NCI-H69 (cell line): ENCODE measurements at places on chromosomes 3 and 15.

DNA sequence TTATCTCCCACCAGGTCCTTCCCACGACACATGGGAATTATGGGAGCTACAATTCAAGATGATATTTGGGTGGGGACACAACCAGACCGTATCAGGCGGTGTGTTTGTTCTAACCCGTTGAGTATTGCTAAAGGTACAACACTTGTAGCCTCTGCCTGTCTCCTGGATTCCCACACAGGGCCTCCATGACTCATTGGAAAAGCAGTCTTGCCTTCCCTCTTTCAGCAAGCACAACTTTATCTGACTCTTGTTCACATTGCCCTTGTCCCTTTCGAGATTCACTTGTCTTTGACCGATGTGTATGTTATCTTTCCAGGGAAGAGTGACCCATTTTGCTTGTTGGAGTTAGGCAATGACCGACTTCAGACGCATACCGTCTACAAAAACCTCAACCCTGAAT is 152.3 kb downstream of the MCTP2 start:
- DNase-seq = no peak

- peak; percentile 56 for DNase-seq
Observed at GRCh38 chr15:58182460-58183163, 44.4 kb downstream of the AQP9 start.

DNA sequence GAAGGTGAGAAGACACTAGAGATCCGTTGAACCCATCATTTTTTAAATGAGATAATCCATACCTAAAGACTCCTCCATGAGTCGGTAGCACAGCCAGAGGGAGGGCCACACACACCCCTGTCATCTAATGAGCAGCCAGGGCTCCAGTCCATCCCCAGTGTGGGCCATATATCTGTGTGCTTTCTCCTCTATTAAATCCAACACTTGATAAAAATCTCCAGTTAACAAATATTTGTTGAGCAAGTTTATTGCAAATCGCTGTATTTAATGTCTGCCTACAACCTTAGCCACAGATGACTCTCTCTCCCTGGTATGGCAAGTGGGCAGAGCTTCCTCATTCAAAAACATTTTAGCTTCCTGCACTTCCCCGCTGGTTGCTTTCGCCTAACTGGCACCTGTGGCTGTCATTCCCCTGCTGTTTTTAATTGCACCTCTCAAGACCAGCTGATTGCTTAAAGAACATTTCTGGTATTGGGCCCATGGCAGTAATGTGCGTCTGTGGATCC is 82.8 kb downstream of the SMAD3 start:
- DNase-seq = peak; percentile 96

DNA sequence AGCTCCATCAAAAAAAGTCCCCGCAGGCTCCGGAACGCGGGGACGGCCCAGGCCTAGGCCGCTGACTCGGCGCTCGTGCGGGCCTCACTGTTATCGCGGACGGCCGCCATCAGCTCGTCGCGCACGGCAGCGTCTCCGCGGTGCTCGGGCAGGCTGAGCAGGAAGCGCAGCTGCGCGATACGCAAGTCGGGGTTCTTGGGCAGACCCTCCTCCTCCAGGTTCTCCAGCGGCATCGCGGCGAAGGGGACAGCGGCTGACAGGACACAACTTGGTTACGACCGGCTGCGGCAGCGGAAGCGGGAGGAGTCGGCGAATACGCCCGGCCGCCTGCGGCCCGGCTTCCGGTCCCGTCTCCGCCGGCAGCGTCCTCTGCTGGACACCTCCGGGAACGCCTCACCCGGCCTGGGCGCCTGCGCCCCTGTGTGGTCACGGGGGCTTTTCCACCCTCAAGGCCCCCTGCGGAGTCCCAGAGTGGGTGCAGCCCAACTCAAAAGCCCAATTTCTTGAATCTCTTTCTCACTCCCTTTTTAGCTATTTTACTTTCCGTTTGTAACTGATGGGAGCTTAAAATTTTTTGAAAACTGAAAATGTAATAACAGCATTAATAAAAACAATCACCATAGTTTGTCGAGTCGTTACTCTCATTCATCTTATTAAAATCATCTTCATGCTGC is at the start of gene PSMD6:
TSS of gene PSMD6 (minus strand) at position 308 of the 674 bp plus-strand sequence. CDS start at position 233, 75 bp downstream.
- DNase-seq = peak; percentile 86

- DNase-seq = peak; percentile 84
Observed at GRCh38 chr15:69104050-69104750, 56.2 kb upstream of the GLCE start.

GRCh38 chr3:196063971-196064370 is 17.9 kb downstream of the TFRC start:
- no peak for DNase-seq

DNA sequence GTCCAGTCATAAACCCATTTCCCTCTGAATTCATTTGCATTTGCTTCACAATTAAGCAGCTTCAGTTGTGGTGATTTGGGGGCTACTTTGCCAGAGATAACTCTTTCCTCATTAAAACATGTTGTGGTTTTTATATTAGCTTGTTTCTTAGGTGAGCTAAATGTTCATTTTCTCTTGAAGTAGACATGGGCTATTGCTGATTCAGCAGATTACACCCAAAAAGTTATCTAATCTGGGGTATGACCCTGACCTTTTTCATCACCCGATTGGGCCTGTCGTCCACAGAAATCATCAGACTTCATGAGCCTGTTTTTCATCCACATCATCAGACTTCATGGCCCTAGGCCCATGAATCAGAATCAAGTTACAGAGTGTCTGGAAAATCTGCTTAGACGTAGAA is 97.5 kb upstream of the KLHL25 start:
- DNase-seq = no peak

- DNase-seq = no peak
Observed at GRCh38 chr3:151199554-151200438, 3.2 kb downstream of the GPR171 start.

GRCh38 chr15:90029024-90029423 is 27.9 kb downstream of the ZNF710 start:
- DNase-seq = peak; percentile 79

DNA sequence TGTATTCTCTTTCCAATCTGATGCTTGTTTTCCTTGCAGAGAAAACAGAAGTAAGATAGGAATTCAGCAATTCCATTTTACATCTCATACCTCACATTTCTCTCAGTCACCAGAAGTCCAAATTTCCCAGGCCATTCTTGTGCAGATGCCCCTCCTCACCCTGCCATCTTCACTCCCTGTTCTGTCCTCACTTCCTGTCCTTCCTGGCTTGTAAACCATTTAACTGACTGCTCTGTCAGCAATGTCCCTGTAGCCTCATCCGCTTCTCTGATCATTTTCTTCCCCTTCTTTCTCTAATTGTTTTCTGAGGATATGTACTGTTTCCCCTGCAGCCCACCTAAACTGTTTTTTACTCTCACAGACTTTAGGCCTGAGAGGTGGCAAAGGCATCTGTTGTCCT is 40.3 kb downstream of the BLM start:
- no peak for DNase-seq

DNA sequence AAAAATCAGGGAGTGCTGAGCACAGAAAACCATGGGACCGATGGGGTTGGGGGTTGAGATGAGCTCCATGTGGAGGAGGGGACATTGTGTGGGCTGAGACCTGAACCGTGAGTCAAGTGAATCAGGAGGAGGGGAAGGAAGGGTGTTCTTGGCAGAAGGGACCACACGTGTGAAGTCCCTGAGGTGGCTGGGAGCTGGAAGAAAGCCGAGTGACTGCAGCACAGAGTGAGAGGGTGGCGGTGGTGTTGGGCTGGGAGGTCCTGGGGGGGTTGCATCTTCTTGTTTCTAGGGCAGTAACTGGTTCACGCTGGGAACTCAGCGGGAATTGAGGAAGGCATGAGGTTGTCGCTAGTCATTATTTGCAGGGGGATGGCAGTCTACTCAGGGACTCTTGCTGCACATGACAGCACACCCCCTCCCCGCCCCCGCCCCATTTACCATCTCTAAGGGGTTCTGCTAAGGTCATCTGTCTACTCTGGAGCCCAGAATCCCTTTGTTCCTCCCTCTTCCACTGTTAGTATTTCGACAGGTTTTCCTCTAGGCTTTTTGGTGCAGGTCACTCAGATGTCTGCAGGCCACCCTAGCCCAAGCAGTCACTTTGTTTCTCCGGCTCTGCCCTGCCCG is 254.3 kb downstream of the TLE3 start:
- no peak for DNase-seq

- DNase-seq = peak; percentile 90
Observed at GRCh38 chr3:72520690-72521308, 327.4 kb downstream of the SHQ1 start.

GRCh38 chr15:91338766-91339165 is 238.7 kb downstream of the SV2B start:
- peak; percentile 12 for DNase-seq

DNA sequence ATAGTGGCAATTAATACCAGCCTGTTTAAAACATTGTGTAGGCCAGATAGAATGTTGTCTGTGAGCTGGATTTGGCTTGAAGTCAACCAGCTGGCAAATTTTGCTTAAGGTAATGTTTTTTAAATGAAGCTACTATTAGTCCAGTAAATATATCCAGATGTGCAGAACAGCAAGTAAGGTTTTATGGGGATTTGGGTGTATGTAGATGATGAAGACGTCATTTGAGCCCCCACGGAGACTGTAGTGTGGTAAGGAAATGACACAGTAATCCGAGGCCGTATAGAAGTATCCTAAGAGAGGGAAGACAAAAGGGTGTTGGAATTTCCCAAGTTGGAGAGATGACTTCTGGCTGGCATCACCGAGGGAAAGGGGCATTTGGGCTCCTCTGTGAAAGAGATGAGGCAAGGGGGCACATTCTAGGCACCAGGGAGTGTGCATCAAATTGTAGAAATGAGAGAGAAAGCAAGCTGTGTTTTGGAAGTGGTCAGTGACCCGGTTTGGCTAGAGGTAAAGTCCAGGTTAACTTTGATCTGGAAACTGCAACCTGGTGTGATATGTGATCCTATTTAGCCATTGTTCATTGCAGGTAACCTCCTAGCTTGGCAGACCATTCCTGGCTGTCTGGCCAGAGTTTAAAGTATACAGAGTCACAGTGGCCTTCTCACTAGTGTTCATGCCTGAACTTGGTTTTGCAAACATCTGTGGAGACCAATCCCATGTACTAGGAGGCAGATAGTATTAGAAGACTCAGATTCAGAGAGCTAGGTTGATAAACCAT is 104.2 kb downstream of the ITPR1 start:
- DNase-seq = no peak

DNA sequence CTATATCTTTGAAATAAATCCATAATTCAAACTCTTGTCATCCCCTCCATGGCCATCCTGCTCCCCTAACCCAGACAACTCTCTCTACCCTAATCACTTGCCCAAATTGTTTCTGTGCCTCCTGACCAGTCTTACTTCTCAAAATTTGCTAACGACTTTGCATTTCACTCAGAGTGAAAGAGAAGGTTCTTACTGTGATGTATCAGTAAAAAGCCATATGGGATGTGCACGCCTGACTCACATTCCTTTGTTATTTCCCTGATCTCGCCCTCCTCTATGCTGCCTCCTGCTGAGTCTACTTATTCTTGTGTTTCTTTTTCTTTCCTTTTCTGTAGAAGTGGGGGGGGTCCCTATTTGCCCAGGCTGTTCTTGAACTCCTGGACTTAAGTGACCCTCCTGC is 487.2 kb upstream of the FRG2C start:
- peak; percentile 48 for DNase-seq

GRCh38 chr15:31202953-31203352 is 101.4 kb upstream of the TRPM1 start:
- no peak for DNase-seq

- DNase-seq = peak; percentile 32
Observed at GRCh38 chr3:187999821-188000220, 154.1 kb upstream of the LPP start.

GRCh38 chr3:89679686-89680085 is 572.3 kb downstream of the EPHA3 start:
- DNase-seq = no peak

DNA sequence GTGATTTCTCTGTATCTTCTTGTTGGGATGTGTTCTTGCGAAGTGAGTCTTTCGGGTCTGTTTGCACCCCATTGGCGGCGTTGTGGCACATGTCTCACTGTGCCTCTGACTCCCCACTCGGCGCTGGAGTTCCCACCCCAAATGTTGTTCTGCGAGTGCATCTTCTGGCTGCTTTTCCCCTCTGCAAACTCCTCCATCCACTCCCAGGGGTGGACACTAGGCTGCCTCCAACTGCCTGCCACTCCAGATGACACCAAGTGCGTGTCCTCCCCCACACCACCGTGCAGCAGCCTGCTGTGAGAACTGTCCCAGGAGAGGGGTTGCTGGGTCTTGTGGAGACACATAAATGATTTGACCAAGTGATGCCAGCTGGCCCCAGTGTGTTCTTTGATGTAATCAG is 17.6 kb downstream of the EFCC1 start:
- no peak for DNase-seq

- DNase-seq = peak; percentile 46
Observed at GRCh38 chr3:149085828-149086231, 503 bp downstream of the HLTF start.

- DNase-seq = no peak
Observed at GRCh38 chr3:124812291-124813265, 74.6 kb downstream of the ITGB5 start.

DNA sequence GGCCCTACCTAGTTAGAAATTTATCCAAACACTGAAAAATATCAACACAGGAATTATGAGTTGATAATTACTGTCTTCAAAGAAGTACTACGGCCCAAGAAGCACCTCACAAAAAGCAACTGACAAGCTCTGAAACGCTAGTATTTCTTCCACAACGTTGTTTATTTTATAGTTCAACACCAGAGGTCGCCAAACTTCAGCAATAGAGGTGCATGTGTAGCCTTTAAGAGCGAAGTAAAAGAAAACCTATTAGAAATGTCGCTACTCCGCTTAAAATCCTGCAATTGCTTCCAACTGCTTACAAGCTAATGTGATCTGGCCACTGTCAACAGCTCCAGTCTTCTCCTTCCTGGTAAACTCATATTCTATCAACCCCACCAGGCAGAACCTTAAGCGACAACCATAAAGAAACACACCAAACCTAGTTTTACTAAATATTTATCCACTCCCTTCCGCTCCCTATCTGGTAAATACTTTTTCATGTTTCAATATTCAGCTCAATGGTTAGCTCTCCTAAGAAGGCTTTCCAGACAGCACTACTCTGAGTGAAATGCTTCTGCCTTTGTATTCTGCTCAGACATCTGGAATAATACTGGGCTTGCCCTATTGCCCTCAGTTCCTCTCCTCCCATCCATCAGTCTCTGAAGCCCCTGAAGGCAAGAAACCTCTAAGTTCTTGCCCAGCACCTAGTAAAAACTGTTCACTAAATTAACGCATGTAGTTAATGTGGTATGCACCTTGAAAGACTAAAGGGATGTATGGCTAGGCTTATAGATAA is 110.2 kb downstream of the NR1I2 start:
- peak; percentile 55 for DNase-seq

DNA sequence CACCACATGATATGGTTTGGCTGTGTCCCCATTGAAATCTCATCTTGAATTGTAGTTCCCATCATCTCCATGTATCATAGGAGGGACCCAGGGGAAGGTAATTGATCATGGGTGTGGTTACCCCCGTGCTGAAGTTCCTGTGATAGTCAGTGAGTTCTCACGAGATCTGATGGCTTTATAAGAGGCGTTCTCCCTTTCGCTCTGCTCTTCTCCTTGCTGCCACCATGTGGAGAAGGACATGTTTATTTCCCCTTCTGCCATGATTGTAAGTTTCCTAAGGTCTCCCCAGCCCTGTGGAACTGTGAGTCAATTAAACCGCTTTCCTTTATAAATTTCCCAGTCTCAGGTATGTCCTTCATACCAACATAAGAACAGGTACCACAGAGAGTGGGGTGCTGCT is 21.9 kb downstream of the OSTN start:
- peak; percentile 15 for DNase-seq
